ENCODE measurements at places on chromosomes 1 and 21.
A peak's percentile ranks its signal among the peaks of the same experiment; 100 is the strongest.

DNA sequence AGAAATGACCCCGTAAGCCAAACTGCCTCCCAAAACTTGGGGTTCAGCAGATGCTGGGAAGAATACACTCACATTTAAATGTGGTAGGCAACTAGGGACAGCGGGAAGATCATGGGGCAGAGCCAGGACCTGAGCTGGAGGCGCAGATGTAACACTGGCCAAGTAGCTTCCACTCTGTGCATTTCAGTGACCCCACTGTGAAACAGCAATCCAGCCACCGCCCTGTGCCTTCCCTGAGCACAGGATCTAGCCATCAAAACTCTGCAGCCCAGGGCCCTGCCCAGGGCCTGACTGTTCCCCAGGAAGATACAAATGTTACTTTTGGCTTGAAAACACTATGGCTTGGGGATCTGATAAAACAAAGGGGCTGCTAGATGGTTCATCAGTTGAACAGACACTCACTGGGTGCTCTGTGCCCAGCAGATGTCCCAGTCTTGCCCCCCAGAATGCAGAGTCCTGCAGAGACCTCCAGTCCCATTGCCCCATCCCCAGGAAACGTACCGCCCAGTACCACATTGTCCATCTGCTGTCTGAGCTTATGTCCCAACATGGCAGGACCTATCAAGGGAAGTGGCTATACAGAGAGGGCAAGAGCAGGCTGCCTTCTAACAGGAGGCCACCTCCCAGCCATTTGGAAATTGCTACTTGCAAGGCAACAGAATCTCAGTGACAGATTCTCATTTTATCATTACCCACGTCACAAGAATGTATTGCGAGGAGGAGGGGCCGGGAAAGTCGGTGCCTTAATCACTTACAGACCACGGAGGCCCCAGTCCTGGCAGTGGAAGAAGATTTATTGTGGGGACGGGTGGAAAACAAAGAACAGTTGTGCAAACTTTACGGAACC, 124.0 kb downstream of the DMRTB1 start:
- no peak for DNase-seq

DNA sequence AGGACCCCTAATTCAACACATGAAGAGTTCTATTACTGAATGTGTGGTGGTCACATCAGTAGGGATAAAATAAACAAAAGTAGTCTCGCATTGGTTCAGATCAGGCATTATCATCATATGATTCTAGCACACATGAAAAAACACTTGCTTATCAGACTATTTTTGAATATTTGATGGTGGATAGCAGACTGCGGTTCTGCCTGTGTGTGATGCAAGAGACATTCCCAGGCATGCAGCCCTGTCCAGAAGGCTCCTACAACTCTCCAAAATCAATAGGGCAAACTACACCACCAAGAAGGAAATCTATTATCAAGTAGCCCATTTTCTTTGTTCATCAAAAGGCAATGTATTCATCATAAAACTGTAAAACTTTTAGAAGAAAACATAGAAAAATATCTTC, 304.7 kb downstream of the DUSP10 start:
- DNase-seq = no peak

GRCh38 chr1:184494929-184495328, 108.1 kb downstream of the C1orf21 start:
- DNase-seq = no peak

GRCh38 chr1:5941671-5942070, 50.6 kb downstream of the NPHP4 start:
- DNase-seq = no peak

GRCh38 chr1:8782001-8782620, 35.3 kb downstream of the RERE start:
- DNase-seq = no peak

- DNase-seq = peak; percentile 26
Observed at GRCh38 chr1:101959456-101959855, 37.3 kb downstream of the OLFM3 start.

DNA sequence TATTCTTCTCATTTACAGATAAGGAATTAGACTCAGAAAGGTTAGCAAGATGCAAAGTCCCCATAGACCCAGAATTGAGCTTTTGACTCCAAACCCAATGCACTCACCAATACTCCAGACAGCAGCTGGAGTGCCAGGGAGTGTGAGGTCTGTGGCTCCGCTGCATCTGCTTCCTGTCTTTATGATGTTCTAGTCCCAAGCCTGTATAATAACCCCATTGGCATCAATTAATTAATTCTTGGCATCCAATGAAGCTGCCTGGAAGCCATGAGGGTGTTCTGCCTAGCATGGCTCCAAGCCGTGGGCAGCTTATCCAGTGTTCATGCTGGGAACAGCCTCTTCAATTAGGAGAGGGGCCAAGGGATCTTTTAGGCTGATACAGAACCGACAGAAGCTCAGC, 188.7 kb downstream of the GIPC2 start:
- no peak for DNase-seq

DNA sequence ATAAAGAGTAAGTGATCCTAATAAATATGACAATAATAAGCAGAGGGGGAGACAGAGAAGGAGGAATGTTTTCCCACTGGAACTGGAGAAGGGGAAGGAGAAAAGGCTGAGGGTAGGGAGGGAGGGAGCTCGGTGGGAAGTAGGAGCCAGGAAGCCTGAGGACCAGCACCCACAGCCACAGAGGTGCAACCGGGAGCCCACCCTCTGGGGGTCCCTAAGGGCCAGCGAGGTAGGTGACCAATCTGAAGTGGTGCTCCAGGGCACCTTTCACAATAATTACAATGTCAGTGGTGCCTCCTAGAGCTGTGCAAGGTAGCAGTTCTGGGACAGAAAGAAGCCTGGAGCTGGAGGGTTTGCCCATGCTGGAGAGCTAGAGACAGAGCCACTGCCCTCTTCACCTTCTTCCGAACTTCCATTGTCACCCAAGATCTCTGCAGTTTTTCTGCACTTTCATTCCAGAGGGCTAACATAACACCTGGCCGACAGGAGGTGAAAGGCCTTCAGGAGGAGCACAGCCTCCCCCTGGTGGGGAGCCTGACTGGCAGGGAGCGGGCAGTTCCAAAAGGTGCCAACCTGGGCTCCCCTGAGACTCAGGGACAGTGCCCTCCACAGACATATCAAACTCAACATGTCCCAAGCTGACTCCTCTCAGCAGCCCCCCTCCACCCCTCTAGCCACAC, 4.1 kb upstream of the AHCYL1 start:
- no peak for DNase-seq

DNA sequence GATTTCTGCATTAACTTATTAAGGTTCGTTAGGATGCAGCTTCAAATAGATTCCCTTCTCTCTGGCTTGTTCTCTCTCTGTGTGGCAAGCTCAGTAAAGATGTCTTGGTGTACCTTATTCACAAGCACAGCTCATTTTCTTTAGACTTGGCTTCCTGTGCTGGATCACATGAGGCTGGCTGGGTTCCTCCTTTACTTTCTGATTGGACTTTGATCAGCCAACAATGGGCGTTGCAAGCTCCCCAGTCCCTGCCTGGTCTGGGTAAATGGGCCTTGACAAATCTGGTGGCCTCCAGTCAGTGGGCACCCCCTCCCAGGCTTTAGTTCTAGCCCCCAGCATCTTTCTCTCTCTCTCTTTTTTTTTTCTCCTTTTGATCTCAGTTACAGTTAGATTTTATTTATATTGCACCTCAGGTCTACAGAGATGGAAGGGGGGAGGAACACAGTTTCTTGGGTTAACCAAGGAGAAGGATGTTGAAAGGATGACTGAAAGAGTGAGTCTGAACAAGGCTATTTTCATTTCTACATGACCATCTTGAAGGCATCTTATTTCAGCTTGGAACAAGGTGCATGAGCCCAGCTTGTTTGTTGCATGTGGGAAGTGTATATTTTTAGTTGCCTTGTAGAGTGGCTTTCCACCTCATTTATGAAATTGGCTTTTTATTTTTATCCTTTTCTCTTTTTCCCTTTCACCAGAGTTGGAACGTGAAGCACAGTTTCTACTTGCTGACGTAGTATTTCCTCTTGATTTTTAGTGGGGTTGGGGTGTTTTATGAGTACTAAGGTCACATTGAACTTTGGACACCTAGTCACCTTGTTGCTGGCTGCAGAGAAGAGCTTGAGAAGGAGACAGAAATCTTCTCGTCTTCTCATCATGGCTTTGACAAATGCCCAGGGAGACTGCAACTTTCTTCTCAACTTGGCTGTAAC, 77.1 kb downstream of the PBX1 start:
- no peak for DNase-seq

DNA sequence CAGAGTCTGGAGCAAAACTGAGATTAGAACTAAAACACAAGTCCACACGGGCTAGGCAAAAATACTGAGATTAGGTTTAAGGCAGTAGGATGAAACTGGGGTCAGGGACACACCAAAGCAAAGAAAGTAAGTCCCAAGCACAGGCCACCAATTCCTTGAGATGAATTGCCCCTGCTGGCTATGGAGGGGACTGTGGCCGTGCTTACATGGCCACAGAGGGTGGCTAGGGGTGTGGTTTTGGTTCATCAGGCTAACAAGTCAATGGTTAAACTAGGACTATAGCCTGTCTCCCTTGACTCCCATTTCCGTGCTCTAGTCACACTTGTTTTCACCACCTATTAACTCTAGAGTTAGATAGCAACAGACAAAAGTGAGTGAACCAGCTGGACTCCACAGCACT, 394.8 kb downstream of the PBX1 start:
- no peak for DNase-seq
